Fibroblast of skin of right biceps (primary cell): ENCODE measurements at places on chromosomes 11 and 22.

DNA sequence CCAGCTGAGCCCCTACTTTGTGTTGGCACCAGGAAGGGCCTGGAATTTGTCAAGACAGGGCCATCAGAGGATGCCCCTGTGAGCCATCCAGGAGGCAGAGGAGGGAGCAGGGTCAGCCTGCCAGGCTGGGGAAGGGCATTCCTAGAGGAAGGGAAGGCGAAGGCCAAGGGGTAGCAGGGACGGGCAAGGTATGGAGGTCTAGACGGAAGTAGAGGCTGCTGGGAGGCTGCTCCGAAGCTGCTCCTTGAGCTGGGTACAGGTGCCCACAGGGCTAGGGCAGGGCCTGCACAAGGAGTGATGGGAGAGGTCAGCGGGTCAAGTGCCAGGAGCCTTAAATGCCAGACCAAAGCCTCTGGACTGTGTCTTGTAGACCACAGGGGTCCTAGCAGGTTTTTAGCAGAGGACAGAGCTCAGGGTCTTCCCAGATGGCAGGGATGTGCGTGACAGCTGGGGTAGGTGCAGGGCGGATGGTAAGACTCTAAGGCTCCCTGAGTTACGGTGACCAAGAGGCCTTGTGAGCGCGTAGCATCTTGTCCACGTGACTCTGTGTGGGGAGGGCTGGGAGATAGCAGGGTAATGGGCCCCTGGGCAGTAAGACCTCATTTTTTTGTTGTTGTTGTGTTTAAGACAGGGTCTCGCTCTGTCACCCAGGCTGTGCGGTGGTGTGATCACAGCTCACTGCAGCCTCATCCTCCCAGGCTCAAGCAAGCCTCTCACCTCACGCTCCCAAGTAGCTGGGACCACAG, 31.7 kb upstream of the CSNK1E start:
- DNase-seq, result no peak

DNA sequence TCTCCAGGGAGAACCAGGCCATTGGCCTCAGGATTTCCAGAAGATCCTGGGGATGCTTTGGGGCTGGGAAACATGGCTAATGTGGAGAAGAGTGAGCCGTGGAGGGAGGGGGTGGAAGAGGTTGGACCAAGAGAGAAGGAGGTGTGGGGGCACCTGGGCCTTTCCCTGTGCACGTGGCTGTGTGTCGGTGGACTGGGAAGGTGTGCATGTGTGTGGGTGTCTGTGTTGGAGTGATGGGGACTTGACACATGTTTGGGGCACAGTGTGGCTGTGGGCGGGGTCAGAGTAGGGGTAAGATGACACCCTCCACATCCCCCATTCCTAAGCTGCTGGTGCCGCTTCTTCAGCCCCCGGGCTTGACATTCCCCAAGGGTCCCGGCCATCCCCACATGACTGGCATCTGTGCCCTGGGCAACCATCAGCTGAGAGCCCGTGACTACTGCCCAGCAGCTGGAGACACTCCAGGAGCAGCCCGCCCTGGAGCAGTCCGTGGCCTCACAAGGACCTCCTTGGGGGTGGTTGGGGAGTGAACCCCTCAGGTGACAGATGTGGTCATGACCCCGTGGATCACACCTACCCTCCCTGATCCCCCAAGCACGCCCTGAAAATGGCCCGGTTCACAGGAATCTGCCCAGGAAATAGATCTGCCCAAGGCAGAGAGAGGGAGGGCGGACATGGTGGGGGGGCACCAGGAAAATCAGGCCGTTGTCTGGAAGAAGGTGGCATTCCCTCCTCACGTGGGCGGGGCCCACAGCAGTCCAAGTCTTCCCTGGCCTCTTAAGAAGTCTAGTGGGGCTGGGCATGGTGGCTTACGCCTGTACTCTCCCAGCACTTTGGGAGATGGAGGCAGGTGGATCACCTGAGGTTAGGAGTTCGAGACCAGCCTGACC, 34.8 kb upstream of the SOX10 start:
- DNase-seq, result no peak

- DNase-seq, result no peak
Measured at GRCh38 chr11:1743585-1744136, 6.7 kb downstream of the IFITM10 start.

- DNase-seq, result no peak
Measured at GRCh38 chr11:76610371-76610770, 60.2 kb downstream of the LRRC32 start.

- DNase-seq, result no peak
Measured at GRCh38 chr11:119741369-119742262, 12.6 kb upstream of the NECTIN1 start.
